ENCODE measurements at places on chromosomes 11 and 22.

- no peak for DNase-seq
Observed at GRCh38 chr11:74366576-74366975, 31.7 kb downstream of the PGM2L1 start.

GRCh38 chr22:46083383-46084350 is 66.7 kb upstream of the PPARA start:
- no peak for DNase-seq

- DNase-seq = no peak
Observed at GRCh38 chr11:27705873-27706820, 5.9 kb upstream of the BDNF start.

DNA sequence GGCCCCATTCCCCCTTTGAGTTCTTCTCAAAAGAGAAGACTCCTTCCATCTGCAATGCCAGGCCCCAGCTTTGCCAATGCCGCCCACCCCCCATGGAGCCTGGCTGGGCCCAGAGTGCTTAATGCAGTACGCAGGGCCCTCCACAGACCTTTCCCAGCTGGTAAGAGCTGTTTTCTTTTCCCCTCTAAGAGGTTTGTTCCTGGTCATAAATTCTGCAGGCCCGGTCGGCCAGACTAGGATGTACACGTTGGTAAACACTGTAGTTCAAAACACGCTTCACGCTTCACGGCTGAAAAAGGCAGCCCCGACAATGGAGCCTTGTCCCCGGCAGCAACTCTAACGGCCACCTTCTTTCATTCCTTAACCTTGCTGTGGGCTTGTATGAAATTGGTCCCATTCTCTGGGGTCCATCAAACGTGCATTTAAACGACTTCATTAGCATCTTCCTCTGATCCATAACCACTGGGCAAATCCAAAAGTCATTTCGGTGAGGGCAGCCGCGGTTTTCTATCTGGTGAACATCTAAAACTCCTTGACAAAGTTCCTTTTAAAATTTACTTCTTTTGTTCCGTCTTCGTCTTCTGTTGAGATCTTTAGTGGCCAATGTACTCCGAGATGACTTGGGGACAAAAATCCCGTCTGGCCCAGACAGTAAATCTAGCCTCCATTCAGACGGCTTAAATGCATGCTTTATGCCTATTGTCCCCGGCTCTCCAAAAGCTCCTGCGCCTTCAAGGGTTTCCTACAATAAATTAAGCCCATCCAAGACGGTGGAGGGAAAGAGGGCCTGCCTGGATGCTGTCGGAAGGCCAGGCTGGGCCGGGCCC is 60.0 kb upstream of the MYEOV start:
- DNase-seq = no peak

DNA sequence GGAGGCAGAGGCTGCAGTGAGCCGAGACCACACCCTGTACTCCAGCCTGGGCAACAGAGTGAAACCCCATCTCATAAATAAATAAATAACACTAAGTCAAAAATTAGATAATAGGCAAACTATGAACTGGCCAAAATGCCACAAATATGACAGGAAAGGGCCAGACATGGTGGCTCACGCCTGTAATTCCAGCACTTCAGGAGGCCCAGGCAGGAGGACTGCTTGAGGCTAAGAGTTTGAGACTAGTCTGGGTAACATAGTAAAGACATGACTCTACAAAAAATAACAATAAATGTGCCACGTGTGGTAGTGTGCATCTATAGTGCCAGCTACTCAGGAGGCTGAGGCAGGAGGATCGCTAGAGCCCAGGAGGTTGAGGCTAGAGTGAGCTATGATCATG is 19.9 kb downstream of the SEC14L6 start:
- no peak for DNase-seq

- no peak for DNase-seq
Observed at GRCh38 chr22:35956850-35957249, 71.8 kb downstream of the RBFOX2 start.

Data from CD4-positive, alpha-beta memory T cell (primary cell).